ENCODE measurements at places on chromosomes 7 and 10.

- no peak for DNase-seq
These were observed 184.5 kb upstream of the DKK1 start for GRCh38 chr10:52129410-52130178.

DNA sequence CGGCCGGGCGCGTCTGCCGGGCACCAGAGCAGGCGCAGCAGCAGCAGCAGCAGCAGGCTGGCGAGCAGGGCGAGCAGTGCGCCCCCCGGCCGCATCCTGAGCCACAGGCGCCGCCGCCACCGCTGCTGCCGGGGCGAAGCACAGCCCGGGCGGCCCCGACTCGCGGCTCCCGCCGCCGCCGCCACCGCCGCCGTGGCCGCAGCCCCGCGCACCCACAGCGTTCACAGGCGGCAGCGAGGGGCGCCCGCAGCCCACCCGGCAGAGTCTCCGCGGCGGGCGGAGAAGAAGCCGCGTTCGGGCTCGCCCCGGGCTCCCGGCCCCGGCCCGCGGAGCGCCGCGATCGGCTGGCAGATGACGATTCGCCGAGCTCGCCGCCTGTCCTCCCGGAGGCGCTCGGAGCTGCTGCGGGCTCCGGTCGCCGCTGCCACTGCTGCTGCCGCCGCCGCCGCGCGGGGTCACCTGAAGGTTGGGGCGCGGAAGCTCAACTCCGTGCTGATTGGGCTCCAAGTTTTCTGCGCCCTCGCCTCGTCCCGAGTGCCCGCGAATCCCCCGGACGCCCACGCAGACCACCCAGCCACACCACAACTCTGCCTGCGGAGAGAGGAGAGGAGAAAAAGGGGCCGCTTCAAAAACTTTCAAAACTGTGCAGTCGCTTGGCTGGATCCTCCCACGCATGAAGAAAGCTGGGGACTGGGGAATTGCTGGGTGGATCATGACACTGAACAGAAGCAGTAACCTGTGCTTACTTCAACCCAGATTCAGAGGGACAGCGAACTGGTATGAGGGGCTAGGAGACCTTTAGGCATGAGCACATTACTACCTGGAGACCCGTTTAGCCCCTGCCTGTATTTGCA, at the start of gene ST8SIA6:
ST8SIA6 (minus strand) TSS at position 435 of the 854 bp plus-strand sequence; CDS start at position 95, 340 bp downstream.
- DNase-seq, result peak; percentile 48

DNA sequence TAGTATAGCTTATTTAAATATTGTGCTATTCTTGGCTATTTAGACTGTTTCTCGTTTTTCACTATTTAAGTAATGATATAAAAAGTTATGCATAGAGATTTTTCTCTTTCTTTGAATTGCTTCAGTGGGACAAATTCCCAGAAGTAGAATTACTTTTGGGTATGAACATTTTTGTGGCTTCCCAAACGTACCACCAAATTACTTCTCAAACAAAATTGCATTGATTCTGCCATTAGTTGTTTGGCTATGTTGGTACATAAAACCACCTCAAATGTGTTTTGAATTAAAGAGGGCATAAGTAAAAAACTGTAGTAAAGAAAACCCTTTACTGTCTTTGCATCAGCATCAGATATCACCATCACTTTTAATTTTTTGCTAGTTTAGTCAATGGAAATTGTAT, 31.0 kb downstream of the AKR1B1 start:
- DNase-seq, result no peak

DNA sequence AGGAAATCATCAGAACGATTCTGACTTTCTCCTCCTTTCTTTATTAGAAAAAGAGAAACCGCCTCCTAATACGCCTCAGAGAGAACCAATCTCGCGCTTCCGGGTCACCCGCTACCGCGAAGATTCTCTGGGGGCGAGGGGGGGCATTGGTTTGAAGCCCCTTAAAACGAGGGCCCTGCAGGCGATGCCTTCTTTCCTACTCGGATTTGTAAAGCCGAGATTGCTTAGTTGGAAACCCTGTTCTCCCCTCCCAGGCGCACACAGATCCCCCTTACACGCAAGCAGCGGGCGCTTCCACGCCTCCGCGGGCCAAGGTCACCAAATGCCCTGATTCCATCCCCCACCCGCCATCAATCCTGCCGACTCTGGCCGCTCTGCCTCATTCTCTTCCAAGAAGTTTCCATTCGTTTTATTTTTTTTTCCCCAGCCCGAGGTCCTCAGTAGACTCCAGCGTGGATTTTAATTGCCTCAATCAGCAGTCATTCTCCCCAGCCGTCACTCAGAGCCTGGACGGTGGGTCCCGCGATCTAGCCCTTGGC, 1.1 kb upstream of the GAD2 start:
- DNase-seq, result no peak

DNA sequence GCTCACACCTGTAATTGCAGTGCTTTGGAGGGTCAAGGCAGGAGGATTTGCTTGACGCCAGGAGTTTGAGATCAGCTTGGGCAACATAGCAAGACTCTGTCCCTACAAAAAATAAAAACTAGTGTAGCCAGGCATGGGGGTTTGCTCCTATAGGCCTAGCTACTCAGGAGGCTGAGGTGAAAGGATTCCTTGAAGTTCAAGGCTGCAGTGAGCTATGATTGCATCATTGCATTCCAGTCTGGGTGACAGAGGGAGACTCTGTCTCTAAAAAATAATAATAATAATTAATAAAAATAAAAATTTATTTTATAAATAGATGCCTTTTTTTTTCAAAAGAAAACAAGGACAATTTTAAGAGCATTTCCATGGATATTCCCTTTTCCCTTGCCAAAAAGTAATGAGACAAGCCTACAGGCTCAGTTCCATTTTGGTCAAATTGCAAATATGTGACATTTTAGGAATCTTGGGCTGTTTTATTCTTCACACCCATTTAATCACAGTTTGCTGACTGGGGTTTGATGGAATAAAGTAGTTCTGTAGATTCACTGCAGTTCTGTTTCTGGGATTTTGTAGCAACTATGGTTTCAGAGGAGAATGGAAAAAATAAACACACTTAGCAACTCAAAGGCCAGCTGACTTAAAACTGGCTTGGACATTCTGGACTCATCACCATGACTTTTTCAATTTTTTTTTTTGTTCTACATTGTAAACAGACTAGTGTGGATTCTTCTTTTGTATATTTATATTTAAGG, 48.4 kb upstream of the ARHGAP21 start:
- DNase-seq, result no peak

DNA sequence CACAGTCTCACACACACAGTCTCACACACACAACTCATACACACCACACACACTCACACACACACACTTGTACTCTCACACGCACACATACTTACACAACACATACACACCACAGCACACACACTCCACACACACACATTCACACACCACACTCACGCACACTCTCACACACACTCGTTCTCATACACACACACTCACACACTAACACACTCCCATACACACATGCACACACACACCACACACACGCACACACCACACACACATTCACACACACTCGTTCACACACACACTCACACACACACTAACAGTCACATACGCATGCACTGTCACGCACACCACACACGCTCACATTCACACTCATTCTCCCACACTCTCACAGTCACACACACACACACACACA, 109.8 kb downstream of the PRLHR start:
- DNase-seq, result no peak

GRCh38 chr7:90411510-90411909, 8.2 kb downstream of the CLDN12 start:
- DNase-seq, result no peak

DNA sequence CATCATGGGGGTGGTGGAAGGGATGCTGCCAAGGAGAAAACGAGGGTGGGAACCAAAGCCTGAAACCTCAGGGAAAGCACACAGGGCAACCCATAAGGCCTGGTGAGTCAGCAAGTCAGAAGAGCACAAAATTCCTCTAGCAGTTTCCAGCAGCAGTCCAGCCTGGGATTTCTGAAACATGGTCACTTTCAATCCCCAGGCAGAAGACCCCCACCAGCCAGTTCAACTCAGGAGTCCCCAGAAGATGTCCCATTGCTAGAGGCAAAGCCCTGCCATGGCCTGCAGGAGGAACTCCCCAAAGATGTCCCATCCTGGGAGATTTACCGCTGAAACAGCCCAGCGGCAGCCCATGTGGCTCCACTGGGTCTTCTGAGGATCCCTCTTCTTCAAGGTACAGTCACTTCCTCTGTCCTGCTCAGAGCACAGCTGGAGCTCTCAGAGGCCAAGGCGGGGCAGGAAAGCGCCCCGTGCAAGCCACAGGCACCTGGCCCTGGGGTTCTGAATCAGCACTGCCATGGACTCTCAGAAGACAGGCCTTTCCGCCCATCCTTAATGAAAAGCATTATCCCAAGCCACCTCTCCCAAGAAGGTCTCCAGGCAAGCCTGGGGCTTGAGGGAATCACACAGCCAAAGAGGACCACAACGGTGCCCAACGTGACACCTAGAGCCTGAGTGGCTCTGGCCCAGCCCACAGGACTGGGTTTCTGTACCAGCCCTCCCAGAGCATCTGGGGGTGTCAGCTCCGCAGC, 196.9 kb downstream of the GRID1 start:
- DNase-seq, result no peak

DNA sequence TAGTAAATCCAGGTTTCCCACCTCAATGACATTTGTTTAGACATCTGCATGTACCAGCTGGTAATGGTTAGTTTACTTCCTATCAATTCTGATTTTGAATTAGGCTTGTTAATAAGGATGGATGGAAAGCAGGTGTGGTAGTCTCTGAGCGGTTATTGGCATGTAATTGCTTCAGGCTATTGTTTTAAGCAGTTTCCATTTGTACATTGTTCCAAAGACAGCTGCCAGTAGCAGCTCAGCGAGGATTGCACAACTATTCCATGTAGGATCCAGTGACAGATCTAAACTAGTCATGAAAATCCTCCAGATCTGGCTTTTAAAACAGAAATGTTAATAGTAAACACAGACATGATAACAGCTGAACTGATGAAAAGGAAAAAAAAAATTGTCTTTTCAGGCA, 436.0 kb upstream of the ADARB2 start:
- no peak for DNase-seq

- no peak for DNase-seq
These were observed 1.9 kb downstream of the TBXAS1 start for GRCh38 chr7:139830782-139831501.

- DNase-seq, result no peak
These were observed 637.2 kb downstream of the INHBA start for GRCh38 chr7:41065663-41066062.

DNA sequence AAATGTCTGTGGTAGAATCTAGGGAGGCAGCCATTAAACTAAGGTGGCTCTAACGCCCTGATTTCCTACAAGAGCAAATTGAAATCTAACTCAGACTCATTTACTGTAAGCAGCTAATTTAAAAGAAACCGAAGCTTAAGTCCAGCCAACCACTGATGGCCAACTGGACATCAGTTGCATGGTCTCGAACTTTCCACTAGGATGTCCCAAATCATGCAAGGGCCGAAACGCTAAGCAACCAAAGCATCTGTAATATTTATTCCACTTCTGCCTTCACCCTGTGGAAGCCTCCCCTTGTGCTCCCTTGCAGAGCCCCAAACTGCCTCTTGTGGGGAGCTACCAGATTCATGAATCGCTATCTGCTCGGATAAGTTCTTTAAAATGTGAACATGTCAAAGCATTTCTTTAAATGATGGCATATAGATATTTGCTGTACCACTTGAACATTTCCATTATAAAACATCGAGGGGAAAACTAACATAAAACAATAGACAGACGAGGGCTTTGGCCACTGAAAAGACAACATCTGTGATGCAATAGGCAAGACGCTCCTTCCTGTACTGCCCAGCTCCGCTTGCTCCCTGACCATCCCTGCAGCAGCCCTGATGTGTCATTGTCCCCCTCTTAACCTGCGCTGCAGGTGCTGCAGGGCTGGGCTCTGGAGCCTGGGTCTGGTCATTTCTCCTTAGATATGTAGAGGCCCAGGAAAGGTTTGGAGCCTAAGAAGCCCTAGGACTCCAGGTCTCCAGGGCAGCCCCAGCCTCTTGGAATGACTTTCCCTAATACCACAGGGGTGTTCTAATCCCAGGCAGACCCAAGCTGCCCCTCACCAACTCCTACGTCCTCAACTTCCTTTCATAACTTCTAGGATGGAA, 2.9 kb upstream of the RBP3 start:
- DNase-seq, result no peak

DNA sequence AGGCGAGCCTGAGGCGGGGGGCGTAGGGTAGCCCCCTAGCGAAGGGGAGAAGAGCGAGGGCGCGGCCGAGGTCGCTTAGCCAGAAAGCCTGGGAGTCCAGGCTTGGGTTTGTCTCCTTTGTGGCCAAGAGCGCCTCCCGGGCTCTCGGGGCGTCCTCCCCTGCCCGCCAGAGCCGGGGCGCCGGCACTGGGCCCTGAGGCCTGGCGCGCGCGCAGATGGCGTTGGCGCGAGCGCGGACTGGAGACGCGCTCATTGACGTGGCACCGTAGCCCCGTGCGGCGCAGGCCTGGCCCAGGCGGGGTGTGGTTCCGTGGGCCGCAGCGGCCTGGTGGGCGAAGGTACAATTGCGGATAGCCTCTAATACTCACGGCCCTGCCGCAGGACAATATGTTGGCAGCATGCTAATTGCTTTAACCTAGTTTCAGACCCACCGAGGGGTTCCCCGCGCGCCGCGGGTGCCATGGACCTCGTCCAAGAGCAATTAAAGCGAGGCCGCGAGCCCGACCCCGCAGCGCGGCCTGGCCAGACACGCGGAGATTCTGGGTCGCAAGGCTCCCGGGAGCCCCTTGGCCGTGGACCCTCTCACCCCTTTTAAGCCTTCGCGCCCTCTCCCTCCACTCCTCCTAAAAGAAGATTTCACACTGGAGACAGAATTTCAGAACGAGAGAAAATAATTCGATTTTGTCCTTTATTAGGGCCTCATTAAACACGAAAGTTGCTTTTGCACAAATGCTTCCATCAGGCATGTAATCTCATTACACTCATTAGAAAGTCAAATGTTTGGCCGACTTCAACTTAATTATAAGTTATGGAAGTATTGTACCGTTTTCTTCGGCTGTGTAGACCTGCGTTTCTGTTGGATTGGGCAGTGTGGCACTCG, 3.1 kb downstream of the PTF1A start:
- DNase-seq, result no peak

GRCh38 chr7:107890493-107890961, 456 bp upstream of the DLD start:
- DNase-seq, result no peak

- no peak for DNase-seq
These were observed 147.1 kb upstream of the LRRN3 start for GRCh38 chr7:110943701-110944345.

GRCh38 chr10:98417481-98417959, 2.5 kb upstream of the PYROXD2 start:
- DNase-seq, result no peak

DNA sequence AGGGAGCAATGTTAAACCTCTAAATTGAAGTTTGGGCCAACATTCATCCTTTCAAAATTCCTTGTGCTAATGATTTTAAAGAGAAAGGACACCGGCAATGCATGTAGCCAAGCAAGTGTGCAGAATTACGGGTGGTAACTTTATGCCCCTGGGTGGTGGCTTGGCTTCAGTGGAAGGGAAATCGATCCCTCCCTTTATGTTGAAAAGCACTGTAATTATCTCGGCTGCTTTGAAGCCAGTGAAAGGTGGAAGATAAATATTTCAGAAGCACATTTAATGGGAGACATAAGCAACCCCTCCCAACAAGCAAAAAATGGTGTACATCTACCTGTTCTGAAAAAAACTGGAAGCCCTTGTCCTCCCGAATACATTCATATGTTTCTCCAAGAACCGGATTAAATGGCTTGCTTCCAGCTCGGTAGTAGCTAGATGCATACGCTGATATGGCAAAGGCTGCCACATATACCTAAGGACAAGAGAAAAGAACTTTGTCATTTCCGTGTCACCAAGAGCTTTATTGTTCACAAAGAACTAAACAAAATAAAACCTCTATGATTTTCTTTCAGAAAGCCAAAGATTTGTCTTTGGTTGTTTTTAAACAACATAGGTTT, 73.3 kb upstream of the GSDME start:
- no peak for DNase-seq

- peak; percentile 75 for DNase-seq
These were observed 43.4 kb downstream of the SORBS1 start for GRCh38 chr10:95517536-95518454.

Measured in fibroblast of pulmonary artery (primary cell).